AML-193 (cell line): ENCODE measurements at places on chromosomes 4 and X.

DNA sequence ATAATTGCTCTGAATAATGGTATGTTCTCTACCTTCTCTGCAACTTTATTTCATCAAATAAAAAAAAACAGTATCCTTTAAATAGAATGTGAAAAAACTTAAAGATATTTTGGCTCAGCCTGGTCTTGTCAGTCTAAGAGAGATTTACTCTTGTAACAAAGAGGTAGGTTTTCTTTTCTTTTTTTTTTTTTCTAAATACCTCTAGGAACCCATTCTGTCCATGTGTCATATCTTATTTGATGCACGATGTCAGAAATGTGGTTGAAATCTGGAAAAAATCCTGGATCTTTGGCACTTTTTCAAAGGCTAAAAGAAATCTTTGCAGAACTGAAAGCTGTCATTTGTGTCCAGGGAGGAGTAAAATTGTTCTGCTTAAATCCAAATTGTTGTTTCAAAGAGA, 17.3 kb upstream of the FGF5 start:
- DNase-seq = no peak

DNA sequence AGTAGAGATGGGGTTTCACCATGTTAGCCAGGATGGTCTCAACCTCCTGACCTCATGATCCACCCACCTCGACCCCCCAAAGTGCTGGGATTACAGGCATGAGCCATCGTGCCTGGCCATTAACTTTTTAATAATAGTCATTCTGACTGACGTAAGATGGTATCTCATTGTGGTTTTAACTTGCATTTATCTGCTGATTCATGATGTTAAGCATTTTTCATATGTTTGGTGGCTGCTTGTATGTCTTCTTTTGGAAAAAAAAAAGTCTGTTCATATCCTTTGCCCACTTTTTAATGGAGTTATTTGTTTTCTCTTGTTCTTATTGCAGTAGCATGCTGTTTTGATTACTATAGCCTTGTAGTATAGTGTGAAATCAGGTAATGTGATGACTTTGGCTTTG, 45.8 kb downstream of the ANXA10 start:
- DNase-seq = no peak

- DNase-seq = no peak
Measured at GRCh38 chrX:633985-634958, 3.7 kb downstream of the SHOX start.

DNA sequence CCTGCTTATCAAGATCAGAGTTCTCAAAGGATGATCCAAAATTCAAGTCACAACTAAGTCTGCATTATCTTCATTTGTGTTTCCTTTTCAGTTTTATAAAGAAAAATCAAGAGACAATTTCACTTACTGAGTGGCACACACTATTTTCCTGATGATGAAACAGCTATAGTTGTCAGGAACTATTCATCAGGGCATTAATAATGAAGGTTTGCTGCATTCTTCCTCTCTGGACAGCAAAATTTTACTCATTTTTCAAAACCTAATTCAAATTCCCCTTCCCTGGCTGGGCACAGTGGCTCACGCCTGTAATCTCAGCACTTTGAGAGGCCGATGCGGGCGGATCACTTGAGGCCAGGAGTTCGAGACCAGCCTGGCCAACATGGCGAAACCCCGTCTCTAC, 83.5 kb upstream of the SMIM10 start:
- DNase-seq = no peak

- DNase-seq = no peak
Measured at GRCh38 chr4:31005037-31005436, 284.9 kb downstream of the PCDH7 start.

- no peak for DNase-seq
Measured at GRCh38 chr4:183852910-183853547, 52.1 kb upstream of the STOX2 start.

- DNase-seq = no peak
Measured at GRCh38 chr4:164396439-164396838, 357.5 kb upstream of the SMIM31 start.

- DNase-seq = no peak
Measured at GRCh38 chrX:46040001-46040400, 505.2 kb downstream of the ZNF674 start.

DNA sequence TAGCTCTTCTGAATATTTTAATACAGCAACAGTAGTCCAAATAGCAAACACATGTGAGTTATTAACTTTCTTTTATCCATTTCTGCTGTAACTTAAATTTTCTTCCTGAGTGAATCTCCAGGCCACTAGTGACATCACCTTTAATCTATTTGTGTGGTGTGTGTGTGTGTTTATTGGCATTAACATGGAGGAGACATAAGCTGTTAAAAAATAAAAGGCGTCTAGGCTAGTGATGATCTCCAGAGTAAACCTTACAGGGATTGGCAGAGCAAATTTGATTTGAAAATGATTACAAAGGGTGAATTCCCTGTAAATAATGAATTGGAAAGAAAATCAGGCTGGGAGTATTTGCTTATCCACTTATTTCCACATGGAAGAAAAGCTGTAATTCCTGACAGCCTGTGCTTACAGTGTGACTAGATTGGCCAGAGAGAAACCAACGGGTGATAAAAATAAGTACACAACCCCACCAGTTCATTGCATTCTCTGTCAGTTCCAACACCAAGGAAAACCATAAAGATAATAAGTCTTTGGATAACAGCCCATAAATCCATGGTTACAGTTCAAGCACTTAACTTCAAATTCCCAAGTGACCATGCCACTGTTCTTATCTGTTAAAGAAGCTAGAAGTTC, 186.1 kb downstream of the ENOX2 start:
- no peak for DNase-seq

- no peak for DNase-seq
Measured at GRCh38 chr4:3233391-3234071, 15.4 kb upstream of the MSANTD1 start.

DNA sequence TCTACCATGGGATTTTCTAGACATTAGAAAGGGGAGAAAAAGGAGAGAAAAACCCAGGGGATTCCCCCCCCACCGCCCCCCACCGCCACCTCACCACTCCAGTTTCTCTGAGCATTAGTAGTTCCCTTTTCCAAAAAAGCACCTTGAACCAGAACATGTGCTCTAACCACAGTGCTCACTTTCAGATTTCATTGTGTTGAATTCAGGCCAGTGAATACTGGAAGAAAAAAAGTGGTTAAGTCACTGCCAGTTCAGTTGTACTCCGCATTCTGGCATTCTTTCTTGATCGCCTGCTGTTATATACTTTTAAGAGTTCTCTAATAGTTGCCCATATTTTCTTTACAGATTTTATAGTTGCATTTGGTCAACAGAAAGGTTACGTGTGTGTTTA, 40.9 kb downstream of the JADE3 start:
- no peak for DNase-seq

- DNase-seq = no peak
Measured at GRCh38 chrX:41664375-41664901, 24.3 kb upstream of the GPR34 start.

- DNase-seq = no peak
Measured at GRCh38 chr4:6120361-6120760, 80.0 kb downstream of the JAKMIP1 start.

GRCh38 chr4:116055857-116056827, 942.7 kb upstream of the NDST4 start:
- peak; percentile 17 for DNase-seq

GRCh38 chr4:42845586-42845985, 46.9 kb upstream of the GRXCR1 start:
- no peak for DNase-seq

GRCh38 chrX:151239751-151240150, 63.4 kb downstream of the GPR50 start:
- DNase-seq = no peak

DNA sequence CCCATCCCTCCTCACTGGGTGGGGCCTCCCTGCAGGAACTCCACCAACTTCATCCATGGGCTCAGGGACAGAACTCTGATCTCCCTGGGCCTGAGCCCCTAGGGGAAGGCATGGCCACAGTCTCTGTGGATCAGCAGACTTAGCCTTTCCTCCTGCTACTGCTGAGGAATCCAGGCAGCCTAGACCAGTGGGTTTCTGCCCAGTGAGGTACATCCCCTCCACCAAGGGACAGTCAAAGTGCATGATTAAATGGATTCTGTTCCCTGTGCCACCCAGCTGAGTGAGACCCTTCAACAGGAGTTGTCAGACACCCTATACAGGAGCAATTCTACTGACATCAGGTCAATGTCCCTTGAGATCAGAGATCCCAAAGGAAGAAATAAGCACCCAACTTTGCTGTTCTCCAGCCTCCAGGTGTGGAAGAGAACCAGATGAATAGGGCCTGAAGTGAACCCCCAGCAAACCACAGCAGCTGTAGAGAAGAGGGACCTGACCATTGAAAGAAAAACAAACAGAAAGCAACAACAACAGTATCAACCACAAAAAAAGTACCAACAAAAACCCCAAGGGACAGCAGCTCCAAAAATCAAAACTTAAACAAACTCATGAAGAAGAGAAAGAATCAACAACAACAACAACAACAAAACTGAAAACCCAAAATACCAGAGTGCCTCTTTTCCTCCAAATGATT, 84.8 kb downstream of the CHIC1 start:
- DNase-seq = no peak

- no peak for DNase-seq
Measured at GRCh38 chr4:110335399-110335798, 137.0 kb upstream of the ELOVL6 start.

GRCh38 chr4:109375778-109376414, 57.7 kb upstream of the SEC24B start:
- no peak for DNase-seq

DNA sequence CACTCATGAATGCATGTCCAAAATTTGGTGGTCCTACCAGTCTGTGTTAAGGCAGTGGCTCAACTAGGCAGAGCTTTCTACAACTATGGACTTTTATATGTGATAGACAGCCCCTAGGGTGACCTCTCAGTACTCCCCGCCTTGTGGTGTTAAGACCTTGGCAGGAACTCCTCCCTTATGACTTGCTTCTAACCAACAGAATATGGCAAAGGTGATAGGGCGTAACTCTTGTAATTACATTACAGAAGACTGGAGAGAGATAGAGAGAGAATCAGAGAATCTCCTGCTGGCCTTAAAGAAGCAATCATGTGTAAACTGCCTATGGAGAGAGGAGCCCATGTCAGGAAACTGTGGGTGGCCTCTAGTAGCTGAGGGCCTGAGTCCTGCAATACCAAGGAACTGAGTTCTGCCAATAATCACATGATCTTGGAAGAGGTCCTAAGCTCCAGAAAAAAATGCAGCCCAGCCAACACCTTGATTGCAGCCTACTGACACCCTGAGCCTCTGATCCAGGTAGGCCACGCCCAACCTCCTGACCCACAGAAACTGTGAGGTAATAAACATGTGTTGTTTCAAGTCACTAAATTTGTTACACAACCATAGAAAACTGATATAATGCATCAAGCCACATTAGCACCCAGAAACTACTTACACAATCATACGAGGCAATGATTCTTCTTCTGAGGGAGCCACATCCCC, 68.9 kb downstream of the INPP4B start:
- DNase-seq = no peak

- DNase-seq = peak; percentile 15
Measured at GRCh38 chr4:155025762-155026457, 182.5 kb upstream of the NPY2R start.

DNA sequence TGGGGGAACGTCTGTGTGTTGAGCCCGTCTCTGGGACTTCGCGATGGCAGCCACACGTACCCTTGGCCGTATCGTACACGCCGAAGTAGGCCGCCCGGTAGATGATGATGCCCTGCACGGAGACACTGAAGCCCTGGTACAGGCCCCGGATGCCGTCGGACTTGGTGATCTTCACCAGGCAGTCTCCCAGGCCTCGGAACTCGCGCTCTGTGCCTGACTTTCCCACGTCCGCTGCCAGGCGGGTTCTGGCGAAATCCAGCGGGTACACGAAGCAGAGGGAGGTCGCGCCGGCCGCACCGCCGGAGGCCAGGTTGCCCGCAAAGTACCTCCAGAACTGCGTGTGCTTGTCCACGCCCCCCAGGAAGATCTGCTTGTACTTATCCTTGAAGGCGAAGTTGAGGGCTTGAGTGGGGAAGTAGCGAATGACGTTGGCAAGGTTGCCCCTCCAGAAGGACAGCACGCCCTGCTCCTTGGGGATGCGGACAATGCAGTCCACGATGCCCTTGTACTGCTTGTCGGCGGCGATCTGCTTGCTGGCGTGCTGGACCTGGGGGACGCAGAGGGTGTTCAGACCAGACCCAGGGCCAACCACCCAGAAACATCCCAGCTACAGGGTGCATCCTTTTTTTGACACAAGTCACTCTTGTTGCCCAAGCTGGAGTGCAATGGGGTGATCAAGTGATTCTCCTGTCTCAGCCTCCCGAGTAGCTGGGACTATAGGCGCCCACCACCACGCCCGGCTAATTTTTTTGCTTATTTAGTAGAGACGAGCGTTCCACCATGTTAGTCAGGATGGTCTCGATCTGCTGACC, 2.5 kb downstream of the SLC25A6 start:
- DNase-seq = no peak

- no peak for DNase-seq
Measured at GRCh38 chrX:41350150-41350975, 16.4 kb downstream of the DDX3X start.

- DNase-seq = no peak
Measured at GRCh38 chrX:103215425-103215991, 600 bp downstream of the BEX4 start.

DNA sequence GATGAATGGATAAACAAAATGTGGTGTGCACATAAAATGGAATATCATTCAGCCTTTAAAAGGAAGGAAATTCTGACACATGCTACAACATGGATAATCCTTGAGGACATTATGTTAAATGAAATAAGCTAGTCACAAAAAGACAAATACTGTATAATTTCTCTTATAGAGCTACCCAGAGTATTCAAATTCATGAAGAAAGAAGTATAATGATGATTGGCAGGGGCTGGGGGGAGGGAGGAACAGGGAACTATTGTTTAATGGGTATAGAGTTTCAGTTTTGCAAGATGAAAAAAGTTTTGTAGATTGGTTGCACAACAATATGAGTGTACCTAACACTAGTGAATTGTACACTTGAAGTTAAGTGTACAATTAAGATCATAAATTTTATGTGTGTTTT, 153.9 kb upstream of the STK26 start:
- no peak for DNase-seq

DNA sequence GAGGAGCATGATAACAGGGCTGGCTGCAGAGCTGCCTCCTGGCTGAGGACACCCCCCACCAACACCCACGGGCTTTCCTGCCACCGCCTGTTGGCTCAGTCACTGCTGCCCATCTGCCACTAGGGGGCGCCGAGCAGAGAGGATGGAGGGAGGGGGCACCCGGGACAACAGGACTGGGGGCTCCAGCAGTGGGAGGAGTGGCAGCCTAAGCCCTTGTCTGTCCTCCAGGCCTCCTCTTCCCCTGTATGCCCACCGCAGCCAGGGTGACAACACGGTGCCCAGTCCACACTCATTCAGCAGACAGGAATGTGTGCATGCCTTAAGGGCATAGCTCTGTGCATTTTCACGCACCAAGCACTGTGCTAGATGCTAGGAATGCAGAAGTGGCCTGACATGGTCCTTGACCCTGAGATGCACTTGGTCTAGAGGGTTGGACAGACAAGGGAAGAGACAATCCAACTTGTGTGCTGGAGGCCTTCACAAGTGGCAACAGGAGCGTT, 149.9 kb downstream of the AMMECR1 start:
- DNase-seq = no peak

DNA sequence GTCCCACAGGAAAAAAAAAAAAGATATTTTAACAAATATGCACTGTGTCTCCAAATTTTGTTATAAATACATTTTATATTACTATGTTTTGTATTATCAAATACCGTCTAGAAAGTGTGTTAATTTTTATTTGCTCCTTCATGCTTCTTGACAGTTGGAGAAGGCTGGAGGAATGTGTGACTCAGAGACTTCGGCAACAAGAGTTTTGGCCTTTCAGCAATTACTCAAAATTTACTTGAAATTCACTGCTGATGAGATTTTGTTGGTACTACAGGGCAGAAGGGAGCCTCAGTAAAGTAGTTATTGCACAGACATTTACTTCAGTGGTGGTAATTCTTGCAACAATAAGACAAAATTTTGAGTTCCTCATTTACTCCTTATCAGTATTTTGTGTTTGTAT, 2164.0 kb downstream of the PCDH7 start:
- DNase-seq = no peak
